ENCODE measurements at places on chromosomes 6 and 20.

- DNase-seq = no peak
Observed at GRCh38 chr6:85364344-85364743, 85.5 kb upstream of the NT5E start.

DNA sequence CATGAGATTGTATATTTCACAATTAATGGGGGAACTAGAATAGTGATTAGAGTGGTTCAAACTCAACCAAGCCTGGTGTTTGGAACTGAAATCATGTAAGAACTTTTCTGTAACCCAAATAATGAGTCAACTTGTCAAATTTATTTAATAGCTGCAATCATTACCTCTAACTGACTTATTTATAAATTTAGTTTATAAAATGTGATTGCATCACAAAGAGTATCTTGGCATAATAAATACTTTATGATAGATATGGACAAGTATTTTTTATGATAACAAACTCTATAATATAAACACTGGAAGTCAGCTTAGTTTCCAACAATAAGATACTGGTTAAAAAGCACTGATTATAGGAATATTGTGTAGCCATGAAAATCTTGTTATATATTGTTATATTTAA lies 319.1 kb downstream of the RIMS1 start:
- DNase-seq = no peak

- no peak for DNase-seq
Observed at GRCh38 chr6:32637219-32637880, at the start of gene HLA-DQA1. TSS of gene HLA-DQA1 (plus strand) at chr6:32637406. CDS start at chr6:32637459, 53 bp downstream.

DNA sequence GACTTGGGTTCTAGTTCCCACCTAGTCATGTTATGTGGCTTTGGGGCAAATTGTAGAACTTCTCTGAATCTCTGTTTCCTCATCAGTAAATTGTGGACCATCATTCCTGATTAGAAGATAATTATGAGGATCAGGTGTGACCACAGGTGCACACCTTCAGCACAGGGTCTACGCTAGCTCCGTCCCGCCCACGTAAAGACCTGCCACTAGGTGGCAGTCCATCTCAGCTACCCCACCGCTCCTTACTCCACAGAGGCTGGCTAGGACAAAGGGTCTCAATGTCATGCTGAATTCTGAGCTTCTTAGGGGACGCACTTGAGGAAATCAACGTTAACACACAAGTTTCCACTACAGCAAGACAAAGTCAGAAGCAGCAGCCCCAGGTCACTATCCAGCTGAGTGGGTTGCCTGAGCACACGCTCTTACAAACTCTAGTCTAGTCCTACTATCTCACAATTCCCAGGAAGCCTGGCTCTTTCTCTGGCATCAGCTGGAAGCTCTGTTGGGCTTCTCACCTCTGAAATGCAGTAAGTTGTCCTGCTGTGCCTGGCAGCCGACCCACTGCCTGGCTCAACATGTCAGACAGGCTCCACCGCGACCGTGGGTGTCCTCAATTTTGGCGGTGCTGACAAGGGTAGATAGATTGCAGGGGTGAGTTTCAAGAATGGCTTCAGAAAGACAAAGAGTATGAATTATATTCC lies 2.0 kb upstream of the PLCG1 start:
- no peak for DNase-seq

DNA sequence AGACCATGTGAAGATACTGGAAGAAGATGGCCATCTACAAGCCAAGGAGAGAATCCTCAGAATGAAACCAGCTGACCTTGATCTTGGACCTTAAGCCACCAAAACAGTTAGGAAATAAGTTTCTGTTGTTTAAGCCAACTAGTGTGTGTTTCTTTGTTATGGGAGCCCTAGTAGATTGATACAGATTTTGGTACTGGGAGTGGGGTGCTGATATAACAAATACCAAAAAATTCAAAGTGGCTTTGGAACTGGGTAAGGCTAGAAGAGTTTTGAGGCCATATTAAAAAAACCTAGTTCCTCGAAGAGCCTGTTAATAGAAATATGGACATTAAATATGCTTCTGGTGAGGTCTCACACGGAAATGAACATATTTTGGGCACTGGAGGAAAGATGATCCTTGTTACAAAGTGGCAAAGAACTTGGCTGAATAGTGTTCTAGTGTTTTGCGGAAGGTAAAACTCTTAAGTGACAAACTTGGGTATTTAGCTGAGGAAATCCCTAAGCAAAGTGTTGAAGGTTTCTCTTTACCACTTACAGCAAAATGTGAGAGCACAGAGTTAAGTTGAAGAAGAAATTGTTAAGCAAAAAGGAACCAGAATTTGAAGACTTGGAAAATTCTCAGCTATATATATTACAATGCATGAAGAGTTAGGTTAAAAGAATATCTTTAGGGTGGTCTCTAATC lies 55.1 kb upstream of the CD83 start:
- DNase-seq = no peak

DNA sequence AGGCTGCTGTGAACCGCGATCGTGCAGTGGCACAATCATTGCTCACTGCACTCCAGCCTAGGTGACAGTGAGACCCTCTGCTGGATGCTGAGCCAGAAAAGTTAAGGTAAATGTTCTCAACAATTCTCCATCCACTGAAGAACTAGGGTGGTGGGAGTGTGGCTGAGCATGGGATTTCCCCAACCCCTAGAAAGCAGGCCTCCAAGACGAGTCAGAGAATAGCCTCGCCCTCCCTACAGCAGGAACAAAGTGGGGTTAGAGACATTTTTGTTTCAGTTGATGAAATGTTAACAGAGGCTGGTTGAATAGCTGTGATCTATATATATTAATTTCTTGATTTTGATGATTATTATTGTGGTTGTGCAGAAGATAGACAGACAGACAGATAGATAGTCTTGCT lies 6.1 kb upstream of the ALDH8A1 start:
- DNase-seq = no peak

GRCh38 chr6:113651120-113651519 lies 206.0 kb upstream of the MARCKS start:
- DNase-seq = no peak

- DNase-seq = no peak
Observed at GRCh38 chr6:2101213-2101612, 144.2 kb downstream of the GMDS start.

GRCh38 chr20:37669062-37669772 lies 24.6 kb upstream of the CTNNBL1 start:
- DNase-seq = no peak

GRCh38 chr6:134414793-134415192 lies 96.9 kb upstream of the SGK1 start:
- no peak for DNase-seq

DNA sequence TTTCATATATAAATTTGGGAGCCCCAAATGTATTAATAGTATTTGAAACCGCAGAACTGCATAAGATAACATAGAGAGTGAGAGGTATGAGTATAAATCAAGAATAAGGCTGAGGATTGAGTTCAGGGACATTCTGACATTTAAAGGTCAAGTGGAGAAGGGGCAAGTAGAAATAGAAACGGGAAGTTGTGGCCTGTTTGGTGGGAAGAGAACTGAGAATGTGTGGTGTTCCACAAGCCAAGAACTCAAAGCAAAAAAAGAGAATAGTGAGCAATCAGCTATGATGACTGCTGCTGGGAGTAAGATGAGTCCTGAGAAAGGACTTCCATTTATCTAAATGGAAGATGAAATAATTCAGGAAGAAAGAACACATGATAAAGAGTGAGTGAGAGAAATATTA lies 418.4 kb downstream of the CD109 start:
- no peak for DNase-seq

DNA sequence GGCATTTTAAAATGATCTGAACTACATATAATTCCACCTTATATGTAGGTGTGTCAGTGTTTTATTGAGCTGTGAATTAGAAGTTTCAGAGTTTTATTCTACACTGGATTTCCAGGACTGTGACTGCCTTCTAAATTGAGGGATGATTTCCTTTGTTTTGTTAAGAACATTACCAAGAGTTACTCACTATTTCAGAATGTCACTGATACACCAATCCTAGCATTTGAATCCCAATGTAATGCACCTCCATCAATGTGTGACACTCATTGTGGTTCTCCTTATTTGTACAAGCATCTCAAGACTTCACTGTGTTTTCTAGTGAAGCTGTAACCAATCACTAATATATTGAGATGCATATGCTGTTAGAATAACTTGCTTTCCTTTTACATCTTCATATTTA lies 86.8 kb downstream of the PLCB1 start:
- DNase-seq = no peak

GRCh38 chr6:35496841-35497570 lies at the start of gene TEAD3:
TSS of gene TEAD3 (minus strand) at chr6:35497079.
- no peak for DNase-seq

GRCh38 chr6:45624228-45624627 lies 246.5 kb upstream of the SUPT3H start:
- no peak for DNase-seq

Data from SHP77 treated with DMSO at 0.1 percent for 48 hours (cell line).